ENCODE measurements at places on chromosomes 5 and 9.

- no peak for DNase-seq
Measured at GRCh38 chr5:71533615-71534014, 53.5 kb upstream of the MCCC2 start.

- DNase-seq: peak; percentile 60
Measured at GRCh38 chr5:179530069-179530998, 20.0 kb upstream of the RUFY1 start.

DNA sequence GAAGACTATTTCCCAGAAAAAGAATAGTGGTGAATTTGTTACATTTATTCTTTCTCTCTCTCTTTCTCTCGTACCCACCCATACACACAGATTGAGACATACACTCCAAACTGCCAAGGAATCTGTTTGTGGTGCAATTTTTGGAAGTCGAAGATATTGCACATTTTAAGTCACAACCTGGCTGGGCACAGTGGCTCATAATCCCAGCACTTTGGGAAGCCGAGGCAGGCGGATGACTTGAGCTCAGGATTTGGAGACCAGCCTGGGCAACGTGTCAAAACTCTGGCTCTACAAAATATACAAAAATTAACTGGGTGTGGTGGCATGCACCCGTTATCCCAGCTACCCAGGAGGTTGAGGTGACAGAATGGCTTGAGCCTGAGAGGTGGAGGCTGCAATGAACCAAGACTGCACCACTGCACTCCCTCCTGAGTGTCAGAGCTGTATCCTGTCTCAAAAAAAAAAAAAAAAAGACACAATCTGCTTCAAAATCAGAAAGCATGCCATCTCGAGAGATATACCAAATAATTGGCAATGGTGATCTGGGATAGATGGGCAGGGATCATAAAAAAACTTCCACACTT is 19.2 kb upstream of the PLIN2 start:
- no peak for DNase-seq

GRCh38 chr5:1211701-1212100 is 10.3 kb downstream of the SLC6A19 start:
- no peak for DNase-seq

DNA sequence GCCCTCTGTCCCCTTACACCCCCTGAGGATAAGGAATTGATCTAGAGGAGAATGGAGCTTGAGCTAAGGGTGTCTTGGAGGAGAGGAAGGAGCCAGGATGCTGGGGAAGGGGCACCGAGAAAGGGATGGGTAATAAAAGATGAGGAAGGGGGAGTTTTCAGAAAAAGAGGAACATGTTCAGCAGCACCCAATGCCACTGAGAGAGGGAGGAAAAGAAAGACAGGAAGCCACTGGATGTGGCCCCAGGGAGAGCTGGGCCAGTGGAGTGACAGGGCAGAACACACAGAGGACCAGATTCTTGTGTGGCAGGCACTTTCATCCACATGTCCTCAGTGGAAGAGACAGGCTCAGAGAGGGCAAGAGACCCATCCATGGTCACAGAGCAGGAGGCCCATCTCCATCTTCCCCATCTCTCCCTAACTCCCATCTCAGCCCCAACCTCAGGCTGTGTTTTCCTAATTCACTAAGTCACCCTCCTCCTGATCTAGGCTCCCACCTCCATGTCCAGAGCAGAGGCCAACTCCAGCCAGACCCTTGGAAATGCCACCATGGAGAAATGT is 7.2 kb downstream of the PFN3 start:
- no peak for DNase-seq

DNA sequence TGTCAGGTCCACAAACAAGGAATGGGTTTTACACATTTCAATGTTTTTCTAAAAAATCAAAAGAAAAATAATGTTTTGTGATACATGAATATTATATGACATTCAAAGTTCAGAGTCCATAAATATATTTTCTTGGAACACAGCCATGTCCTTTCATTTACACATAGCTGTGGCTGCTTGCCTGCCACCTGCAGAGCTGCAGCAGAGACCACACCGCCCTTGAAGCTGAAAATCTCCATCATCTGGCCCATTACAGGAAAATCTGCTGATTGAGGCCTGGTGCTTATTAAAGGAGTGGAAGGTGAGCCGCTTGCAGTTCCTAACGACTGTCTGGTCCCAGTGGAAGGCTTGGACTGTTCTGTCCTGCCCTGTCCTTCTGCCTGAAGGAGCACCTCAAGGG is 232.6 kb upstream of the ADAMTS16 start:
- DNase-seq: no peak

DNA sequence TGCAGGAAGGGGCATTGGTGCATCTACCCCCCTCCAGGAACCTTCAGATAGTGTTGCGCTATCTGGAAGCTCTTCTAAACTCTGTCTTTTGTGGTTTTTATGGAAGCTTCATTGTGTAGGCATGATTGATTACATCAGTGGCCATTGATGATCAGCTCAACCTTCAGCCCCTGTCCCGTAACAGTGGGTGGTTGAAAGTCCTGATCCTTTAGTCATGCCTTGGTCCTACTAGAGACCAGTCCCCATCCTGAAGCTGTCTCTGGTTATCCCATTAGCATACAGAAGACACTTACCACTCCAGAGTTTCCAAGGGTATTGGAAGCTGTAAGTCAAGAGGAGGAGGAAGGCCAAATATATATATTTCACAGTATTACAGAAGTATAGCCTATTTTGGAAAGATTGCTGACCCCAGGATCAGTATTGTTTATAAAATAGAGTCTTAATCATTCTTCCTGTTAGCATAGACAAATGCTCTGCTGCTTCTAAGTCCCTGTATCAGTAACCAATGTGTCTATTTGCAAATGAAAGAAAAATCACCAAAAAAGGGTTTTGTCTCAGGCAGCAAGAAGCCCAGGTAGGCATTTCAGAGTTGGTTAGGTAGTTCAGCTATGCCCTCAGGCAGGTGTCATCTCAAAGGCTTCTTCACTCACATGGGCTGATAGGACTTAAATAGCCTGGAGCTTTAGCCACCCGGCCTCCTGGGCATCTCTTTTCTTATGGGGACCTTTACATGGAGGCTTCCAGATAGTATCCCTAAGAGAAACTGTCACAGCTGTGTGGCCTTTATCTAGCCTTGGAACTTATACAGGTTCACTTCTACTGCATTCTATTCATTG is 41.6 kb downstream of the SPIN1 start:
- DNase-seq: no peak

DNA sequence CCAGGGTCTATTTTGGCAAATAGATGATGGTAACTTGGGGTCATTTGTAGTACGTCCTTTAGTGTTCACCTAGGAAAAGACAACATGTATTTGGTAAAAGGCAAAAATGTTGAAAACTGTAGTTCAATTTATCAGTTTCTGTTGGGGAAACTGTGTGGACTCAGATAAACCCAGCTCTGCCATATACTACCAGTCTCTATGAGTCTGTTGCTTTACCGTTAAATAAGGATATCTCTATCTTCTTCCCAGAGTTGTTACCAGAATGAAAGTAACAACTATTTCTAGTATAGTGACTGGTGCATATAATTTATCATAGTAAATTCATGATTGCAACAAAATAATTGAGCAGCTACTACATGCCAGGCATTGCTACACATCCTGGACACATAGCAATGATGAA is 3.8 kb upstream of the IQGAP2 start:
- DNase-seq: no peak

DNA sequence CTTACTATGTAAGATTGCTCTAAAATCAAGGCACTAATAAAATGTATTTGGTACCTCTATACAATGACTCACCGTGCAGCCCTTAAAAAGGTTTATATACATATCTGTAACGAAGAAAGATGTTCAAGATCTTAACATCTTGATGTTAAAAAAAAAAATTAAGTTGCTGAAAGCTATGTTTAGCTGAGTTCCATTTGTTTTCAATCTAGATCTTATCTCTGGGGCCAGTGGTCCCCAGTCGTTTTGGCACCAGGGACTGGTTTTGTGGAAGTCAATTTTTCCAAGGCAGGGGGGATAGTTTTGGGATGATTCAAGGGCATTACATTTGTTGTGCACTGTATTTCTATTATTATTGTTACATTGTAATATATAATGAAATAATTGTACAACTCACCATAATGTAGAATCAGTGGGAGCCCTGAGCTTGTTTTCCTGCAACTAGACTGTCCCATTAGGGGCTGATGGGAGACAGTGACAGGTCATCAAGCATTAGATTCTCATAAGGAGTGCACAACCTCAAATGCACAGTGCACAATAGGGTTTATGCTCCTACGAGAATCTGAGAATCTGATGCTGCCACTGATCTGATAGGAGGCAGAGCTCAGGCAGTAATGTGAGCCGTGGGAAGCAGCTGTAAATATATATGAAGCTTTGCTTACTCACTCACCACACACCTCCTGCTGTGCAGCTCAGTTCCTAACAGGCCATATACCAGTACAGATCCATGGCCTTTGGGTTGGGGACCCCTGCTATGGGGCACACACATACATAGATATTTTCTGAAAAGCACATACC is 27.6 kb upstream of the TSLP start:
- DNase-seq: no peak

DNA sequence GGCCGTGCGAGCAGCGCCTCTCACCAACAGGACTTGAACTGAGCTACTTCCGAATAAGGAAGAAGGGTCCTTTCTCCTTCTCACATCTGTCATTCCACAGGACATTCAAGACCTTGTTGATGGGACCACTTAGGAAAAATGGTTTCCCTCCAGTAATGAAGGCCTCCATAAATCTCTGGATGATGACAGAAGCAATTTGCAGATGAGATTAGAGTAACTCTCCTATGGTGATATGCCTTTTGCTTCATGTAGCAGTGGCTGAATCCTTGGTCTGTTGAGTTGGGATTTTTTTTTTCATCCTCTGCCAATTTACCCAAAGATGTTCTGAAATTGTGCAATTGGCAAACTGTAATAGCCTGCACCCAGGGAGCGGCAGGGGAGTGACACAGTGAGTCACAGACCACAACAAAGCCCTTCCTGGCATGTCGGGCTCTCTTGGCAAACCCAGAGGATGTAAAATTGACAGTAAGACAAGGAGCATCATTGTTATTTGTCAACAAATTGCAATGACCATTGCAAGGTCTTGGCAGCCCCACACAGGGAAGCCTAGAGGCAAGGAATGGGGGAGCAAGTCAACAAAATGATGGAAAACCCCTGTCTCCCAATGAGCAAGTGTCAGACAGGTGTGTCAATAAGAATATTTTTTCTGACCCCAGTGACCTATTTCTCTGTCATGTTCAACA is 275.9 kb downstream of the ACTL7B start:
- no peak for DNase-seq

- no peak for DNase-seq
Measured at GRCh38 chr5:59837071-59837470, 56.5 kb downstream of the PDE4D start.

DNA sequence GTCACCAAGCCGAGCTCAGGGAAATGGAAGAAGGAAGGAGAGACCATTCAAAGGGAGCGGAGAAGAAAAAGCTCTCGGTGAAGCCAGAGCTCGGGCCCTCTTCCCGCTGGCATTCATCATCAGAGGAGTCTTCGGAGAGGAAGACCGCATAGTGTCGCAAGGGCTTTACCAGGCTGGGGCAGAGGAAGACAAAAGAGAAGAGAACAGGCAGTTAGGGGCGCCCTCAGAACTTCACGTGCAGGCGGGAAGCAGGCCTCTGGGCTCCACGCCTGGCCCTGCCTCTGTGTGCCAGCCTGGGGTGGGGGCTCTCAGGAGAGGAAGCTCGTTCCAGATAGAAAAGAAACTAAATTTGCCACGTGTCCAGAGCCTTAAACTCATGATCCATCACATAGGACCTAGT is 31.7 kb downstream of the CRB2 start:
- DNase-seq: no peak

DNA sequence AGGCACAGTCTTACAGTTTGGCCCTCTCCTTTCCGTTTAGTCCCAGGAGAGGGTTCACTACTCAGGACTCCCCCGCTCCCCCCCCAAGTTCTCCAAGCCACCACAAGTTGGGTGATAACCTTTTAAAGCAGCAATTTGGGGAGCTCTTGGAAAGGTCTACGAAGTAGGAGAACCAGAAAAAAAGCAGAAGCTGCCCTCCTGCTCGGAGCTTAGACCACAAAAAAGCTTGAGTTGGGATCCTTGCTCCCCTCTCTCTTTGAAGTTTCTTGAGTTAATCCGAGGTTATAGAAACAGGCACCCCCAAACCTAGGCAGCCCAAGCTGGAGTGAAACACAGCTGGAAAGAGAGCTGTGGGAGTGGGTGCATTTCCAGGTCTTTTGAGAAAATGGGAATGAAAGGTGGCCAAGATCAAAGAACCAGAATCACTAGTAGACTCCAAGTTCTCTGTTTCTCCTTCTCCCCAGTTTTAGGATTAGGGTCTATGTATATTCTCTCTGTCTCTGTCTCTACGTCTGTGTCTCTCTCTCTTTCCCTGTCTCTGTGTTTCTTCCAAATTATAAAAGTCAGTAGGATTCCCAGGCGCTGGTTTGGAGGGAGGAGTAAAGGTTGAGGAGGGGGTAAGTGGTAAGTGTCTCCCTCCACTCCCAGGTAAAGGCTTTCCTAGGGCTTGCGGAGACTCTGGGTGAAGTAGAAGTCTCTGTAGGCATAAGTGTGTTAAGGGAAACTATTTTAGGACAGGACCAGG is 2.8 kb downstream of the LHX2 start:
- DNase-seq: no peak

GRCh38 chr5:108686676-108687075 is 61.0 kb upstream of the FER start:
- DNase-seq: no peak

DNA sequence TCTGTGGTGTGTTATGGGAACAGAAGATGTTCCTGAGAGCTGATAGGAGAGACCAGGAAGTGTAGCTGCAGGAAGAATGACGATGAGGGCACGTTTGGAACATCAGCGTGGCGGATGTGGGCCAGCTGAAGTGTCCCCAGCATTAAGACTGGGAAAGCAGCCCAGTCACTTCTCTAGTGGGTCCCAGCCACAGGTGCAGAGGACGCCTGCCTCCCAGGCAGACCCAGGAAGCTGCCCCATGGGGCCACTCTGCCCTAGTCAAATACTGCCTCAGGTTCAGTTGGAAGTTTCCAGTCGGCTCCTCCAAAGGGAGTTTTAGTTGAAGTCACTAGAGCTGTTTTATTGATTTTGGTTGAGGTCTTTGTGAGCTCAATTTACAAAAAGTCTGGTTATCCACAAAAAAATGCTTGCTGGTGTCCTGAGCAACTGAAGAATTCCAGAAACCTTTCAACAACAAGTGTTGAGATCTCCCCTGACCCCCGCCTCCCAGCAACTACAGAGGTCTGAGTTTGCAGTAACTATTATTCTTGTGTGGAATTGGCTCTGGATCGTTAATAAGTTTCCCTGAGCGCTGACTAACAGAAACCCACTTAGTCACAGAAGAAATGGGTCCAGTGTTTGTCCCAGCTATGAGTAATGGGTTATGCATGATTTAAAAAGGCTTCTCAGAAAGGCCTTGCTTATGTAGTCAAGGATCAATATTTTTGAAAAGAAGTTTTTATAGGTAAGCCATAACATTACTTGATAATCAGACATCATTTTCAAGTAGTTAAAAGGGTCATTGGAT is 294.1 kb downstream of the FANCC start:
- DNase-seq: no peak

GRCh38 chr5:101080462-101081240 is 177.6 kb upstream of the ST8SIA4 start:
- DNase-seq: no peak

GRCh38 chr9:114226246-114227055 is 71.1 kb downstream of the COL27A1 start:
- no peak for DNase-seq
